ENCODE measurements at places on chromosomes 13 and 19.

GRCh38 chr19:46489445-46490272 is 6.0 kb downstream of the PNMA8B start:
- no peak for DNase-seq

DNA sequence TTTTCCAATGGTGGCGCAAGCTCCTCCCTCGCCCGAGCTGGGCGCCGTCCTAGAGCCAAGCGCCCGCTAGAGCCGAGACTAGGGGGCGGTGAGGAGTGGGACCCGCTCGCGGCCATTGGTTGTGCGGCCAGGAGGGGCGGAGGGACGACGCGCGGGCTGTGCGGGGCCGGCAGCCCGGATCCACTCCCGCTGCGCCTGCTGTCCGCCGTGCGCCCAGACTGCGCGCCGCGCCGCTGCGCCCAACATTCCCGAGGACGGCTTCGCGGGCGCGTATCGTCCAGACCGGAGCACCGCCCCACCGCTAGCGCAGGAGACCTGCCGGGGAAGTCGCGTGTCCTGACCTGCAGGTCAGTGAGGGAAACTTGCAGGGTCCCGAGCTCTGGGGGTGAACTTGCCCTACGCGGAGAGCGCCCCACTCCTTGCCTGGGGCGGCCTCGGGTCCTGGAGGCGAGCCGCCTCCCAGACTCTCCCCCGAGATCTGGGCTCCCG is at the start of gene SERTM1:
Gene SERTM1 (plus strand): TSS at position 183 of the 489 bp plus-strand sequence. CDS start 21,059 bp downstream, outside the sequence.
- DNase-seq: no peak

GRCh38 chr19:13153569-13154240 is 3.5 kb downstream of the IER2 start:
- DNase-seq: no peak

DNA sequence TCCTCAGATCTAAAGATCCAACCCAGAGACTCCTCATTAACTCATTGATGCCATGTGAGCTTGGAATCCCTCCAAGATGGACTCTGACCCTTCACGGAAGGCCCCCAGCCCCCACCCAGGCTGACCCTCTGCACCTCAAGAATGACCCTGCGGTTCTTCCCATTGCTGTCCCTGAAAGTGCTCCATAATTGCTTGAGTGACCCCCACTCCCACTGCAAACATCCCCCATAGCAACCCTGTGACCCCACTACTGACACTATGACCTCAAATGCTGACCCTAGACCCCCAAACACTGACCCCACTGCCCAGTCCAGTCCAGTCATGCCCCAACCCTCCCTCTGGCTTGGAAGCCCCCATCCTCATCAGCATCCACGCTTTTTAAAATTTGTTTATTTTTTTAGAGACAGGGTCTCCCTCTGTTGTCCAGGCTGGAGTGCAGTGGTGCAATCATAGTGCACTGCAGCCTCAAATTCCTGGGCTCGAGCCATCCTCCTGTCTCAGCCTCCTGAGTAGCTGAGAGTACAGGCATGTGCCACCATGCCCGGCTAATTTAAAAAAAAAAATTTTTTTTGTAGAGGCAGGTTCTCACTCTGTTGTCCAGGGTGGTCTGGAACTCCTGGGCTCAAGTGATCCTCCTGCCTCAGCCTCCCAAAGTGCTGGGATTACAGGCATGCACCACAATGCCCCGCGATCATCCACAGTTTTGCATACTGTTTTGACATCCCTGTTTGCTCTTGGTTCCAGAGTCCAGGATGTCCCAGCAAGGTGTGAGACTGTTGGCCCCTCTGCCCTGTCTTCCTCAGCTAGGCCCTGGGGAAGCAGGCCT is 855 bp downstream of the LYL1 start:
- no peak for DNase-seq

- DNase-seq: no peak
Measured at GRCh38 chr13:23770428-23770827, 118.8 kb downstream of the MIPEP start.
